ENCODE measurements at places on chromosomes 13 and 19.

- no peak for DNase-seq
Observed at GRCh38 chr13:30147421-30147820, 159.9 kb downstream of the KATNAL1 start.

DNA sequence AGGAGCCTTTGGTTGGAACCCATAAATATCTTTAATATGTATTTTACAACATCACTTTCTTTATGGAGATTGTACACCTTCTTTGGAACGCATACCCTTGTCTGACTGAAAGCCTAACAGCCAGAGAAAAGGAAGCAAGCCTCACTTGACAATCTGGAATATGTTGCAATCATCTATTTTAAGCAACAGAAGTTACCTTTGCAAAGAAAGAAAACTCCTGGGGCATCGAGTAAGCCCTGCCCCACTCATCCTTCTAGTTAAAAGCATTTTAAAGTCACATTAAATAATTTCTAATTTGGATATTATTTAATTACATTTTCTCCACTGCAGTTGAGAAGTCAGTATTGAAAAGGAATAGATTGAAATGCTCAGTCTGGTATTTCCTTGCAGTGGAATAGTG is 542.7 kb downstream of the MYO16 start:
- DNase-seq = no peak

DNA sequence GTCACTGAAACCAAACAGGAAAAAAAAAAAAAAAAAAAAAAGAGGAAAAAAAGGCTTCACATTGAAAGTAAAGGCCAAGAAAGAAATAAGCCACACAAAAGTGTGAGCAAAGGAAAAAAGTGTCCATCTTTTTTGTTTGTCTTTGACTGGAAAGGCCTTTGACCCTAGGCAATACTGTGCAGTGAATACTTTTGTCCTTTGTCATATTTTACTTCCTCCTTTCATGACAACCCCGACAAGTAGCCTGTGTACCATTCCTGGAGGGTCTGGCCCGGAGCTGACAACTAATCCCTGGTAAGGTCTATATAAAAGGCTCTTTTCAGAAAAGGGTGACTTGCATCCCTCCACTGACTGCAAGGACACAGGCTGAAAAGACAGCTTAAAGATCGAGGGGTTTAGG is 12.9 kb upstream of the MICU2 start:
- DNase-seq = no peak

GRCh38 chr19:31586282-31586681 is 237.0 kb upstream of the TSHZ3 start:
- no peak for DNase-seq

GRCh38 chr13:27425158-27425917 is 919 bp downstream of the GTF3A start:
- DNase-seq = no peak

GRCh38 chr19:14554382-14554812 is 17.5 kb downstream of the NDUFB7 start:
- DNase-seq = no peak

- no peak for DNase-seq
Observed at GRCh38 chr19:16915734-16916133, 26.9 kb downstream of the F2RL3 start.

- DNase-seq = no peak
Observed at GRCh38 chr19:55354698-55355212, at the start of gene COX6B2. Gene COX6B2 (minus strand): TSS chr19:55354719. CDS start chr19:55354521, 198 bp downstream.

- no peak for DNase-seq
Observed at GRCh38 chr13:31022288-31022895, 89.9 kb downstream of the TEX26 start.

- no peak for DNase-seq
Observed at GRCh38 chr13:21710163-21710562, 39.3 kb downstream of the FGF9 start.

GRCh38 chr13:38702669-38703068 is 15.8 kb downstream of the FREM2 start:
- no peak for DNase-seq

All from nephron progenitor cell (in vitro differentiated cells).